GM03348 (cell line): ENCODE measurements at places on chromosomes 13 and 19.

DNA sequence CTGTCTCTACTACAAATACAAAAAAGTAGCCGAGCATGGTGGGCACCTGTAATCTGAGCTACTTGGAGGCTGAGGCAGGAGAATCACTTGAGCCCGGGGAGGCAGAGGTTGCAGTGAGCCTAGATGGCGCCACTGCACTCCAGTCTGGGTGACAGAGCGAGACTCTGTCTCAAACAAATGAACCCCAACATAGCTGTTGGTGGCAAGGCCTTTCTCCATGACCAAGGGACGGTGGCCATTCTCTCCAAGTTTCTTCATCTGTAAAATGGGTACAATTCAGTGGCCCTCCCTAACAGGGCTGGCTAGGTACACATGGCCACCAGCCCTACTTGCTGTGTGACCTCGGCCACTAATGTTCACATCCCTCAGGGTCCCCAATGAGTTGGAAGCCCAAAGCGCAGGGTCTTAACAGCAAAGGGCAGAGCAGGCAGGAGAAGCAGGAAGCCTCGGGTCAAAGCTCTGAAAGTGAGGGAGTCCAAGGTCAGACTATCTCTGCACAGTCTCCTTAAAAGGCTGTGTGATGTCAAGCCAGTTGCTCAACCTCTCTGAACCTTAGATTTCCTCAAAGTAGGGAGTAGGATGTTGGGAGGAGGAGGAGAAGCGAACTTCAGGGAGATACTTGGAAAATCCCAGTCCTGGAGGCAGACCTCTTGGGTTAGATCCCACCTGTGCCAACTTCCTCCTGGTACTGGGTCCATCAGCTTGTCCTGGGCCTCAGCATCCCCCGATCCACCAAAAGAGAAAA is 2.7 kb downstream of the JUND start:
- DNase-seq = no peak

- DNase-seq = no peak
These were observed 34.9 kb upstream of the SIAH3 start for GRCh38 chr13:45886466-45886865.

DNA sequence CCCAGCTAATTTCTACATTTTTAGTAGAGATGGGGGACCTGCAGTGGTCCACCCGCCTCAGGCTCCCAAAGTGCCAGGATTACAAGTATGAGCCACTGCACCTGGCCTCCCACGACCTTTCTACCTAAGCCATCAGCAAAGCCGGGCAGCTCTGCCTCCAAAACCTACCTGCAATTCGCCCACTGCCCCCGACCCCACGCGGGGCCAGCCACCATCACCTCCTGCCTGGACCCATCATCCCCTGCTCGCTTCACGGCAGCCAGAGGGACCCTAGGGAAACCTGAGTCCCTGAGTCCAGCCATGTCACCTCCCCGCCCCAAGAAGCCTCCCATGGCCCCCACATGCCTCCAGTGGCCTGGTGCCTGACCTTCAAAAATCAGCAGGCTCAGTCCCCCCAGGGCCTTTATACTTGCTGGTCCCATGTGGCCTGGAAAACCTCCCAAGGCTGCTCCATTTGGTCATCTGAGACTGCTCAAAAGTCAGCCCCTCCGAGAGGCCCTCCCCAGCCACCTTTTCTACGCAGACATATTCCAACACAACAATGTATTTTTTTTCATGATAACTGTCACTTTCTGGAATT is 12.1 kb downstream of the ERCC2 start:
- no peak for DNase-seq

GRCh38 chr13:112968910-112969691 is at the start of gene MCF2L:
MCF2L (plus strand) TSS chr13:112969214; CDS start chr13:112969380, 166 bp downstream.
- DNase-seq = peak; percentile 52

DNA sequence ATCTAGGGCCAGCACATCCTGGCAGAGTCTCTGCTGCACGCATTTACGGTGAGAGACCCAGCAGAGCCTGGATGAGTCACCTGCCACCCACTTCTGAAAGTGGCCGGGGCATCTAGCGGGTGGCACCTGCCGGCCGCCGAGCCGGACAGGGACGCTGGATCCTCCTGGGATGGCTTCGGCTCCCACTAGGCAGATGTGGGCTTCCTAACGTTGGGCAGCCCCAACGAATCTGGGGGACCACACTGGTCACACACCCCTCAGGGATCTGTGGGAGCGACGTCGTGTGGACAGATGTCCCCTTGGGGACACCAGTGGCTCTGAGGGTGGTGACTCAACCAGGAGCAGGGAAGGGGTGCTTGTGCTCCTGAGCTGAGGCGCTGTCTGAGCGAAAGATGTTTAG is 32.2 kb downstream of the TMEM255B start:
- no peak for DNase-seq

DNA sequence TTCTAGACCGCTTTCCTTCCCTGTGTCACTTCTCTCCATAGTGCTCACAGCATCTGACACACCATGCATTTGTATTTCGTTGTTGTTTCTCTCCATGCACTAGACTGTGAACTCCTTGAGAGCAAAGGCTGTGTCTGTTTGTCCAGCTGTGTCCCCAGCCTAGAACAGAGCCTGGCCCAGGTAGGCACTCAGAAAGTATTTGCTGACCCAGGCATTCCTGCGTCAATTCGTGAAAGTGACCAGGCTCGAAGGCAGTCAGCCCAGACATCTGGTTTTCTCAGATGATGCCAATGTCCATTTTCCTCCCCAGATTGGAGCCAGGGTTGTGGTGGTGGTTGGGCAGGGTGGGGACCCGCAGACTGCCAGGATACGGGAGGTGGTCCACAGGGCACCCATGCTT is 164.8 kb downstream of the ZNF536 start:
- no peak for DNase-seq

- DNase-seq = no peak
These were observed 5.9 kb upstream of the ZNF626 start for GRCh38 chr19:20667281-20667680.

GRCh38 chr13:90485436-90485835 is 862.1 kb upstream of the MIR17HG start:
- DNase-seq = peak; percentile 68

DNA sequence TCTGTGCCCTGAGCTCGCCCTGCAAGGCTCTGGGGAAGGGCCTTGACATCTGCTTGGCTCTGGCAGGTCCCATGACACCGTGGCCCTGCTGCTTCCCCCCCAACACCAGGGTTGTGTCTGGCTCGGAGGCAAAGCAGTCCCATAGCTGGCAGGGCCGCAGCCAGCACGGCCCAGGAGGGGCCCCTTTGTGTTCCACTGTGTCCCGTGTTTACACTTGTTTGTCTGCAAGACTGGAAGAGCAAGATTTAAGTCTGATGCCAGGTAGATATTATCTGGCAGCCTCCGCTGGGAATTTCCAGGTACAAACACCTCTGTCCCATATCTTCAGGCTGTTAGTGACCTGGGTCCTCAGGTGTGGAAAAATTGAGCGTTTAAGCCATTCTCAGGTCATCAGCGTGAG is 44.3 kb downstream of the MCF2L start:
- no peak for DNase-seq

- DNase-seq = no peak
These were observed 18.5 kb upstream of the ZNF331 start for GRCh38 chr19:53519446-53519845.

DNA sequence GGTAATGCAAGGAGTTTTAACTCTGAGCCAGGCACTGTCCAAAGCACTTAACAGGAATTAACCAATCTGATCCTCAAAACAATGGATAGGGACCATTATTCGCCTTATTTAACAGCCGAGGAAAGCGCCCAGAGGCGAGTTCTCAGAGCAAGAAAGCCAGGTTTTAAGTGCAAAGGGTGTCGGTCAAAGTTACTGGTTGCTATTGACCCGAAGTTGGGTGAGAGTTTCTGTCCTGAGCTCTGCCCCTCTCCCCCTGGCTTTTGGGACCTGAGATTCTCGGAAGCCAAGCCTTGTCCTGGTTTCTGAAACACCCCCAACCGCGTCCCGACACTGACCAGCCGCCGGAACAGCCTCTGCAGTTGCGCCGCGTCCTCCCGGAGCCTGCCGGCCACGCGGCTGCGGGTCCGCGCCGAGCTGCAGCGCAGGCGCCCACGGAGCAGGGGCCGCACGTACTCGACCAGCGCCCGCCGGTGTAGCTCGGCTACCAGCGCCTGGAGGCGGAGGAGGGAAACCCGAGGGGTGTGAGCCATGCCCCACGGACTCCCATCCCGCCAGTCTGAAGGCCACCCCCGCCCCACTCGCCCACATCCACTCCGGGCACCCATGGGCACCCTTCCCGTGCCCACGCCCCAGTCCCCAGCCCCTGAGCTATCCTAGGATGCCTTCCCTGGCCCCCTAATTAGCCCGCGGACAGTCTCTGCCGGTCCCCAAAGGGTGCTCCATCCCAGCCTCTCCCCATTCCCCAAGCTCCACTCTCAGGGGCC is 27.8 kb downstream of the EXOC3L2 start:
- DNase-seq = no peak

- no peak for DNase-seq
These were observed 767 bp downstream of the ETV2 start for GRCh38 chr19:35642312-35642711.

DNA sequence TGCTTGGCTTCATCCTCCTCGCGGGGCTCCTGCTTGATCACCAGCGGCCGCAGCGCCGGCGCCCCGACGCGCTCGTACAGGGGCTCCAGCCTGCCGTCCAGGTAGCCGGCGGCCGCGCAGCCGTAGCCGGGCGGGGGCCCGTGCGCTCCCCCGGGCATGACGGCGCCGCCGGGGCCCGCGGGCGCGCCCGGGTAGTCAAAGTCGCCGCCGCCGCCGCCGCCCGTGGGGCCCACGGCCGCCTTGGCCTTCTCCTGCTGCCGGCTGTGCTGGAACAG is 497 bp downstream of the CEBPA start:
- peak; percentile 23 for DNase-seq

- no peak for DNase-seq
These were observed 12.5 kb downstream of the ALG5 start for GRCh38 chr13:36986462-36987240.

GRCh38 chr19:8703223-8703622 is 4.6 kb upstream of the ACTL9 start:
- no peak for DNase-seq

DNA sequence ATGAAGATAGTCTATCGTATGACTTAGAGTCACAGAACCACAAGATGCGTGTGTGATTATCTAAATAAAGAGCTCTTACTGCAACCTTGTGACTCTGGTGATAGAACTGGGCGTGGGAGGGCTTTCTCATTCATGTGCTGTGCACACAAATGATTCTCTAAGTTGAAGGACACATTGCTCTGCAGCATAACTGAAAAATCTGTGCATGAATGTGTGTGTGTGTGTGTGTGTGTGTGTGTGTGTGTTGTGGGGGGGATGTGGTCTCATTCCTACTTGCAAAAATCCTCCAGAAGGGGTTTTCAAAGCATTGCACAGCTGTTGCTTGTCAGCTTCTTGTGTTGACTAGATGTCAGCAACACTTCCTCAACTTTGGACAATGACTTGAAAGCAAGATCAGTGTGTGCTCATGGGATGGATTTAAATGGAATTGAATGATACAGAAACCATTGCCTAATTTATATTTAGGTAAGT is 22.4 kb downstream of the LRCH1 start:
- DNase-seq = no peak

GRCh38 chr13:59728896-59729545 is 434.7 kb downstream of the DIAPH3 start:
- DNase-seq = no peak

DNA sequence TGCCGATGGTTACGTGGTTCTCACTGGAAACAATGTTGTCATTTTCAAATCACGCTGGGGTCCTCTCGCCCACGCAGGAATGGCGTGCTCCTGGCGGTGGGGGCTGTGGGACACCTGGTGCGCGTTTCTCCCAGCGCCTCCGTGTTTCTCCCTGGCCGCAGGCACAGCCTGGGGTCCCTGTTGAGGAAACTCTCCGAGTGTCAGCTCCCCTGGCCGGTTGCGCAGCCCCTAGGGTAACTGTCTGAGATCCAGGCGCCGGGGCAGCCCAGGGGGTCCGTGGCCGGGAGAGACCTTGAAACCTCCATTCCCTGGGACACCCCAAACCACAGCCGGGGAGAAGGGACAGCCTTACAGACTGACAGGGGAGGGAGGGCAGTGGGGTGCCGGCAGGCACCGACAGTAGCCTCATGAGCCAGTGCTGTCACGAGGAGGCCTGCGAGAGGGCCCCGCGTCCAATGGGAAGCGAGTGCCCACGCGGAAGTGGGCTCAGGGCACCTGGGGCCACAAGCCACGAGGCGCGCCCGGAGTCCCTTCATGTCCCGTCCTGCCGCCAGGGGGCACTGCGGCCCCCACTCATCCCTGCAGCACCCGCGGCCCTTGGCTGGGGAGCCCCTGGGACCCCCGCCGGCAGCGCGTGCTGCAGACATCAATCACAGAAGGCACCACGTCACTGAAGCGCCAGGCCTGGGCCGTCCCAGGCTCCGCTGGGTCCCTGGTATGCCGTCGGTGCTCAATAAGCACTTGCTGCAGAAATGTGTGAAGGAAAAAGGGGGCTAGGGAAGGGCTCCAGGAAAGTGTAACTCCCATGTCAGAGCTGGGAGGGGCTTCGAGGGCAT is 9.5 kb downstream of the ADAMTSL5 start:
- DNase-seq = peak; percentile 72

DNA sequence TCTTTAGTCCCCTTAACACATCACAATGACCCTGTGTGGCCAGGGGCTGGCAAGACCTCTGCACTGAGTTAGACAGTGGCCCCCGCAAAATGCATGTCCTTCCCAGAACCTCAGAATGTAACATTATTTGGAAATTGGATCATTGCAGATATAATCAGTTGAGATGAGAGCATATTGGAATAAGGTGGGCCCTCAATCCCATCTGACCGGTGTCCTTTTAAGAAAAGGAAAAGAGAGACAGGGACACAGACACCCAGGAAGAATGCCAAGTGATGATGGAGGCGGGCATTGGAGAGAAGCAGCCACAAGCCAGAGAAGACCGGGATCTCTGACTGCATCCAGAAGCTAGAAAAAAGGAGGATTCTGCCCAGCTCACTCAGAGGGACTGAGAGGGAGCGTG is 1.8 kb downstream of the FAM187B start:
- no peak for DNase-seq

DNA sequence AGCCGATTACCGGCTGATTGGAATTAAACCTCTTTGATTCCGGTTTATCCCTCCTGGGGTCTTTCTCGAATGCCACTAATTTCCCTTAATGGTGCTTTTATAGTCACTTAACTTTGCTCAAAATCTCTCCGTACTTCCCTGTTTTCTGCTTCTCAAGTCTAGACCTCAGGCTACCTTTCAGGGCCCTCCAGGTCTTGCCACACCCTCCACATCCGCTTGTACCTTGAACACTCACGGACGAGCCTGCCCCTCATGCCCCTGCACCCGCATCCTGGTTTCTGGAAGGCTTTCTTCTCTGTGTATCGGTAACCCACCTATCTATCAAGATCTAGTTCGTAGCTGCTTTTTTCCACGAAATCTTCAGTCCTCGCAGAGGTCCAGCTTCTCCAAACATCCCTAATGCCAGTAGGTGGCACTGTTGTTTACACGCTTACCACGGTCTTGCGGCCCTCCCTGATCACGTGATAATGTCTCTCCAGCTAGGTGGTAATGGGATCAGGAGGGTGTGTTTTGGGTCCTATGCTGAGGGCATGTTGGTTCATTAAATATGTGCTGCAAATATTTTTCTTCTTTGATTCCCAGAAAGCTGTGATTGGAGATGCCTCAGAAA is 13.8 kb downstream of the ATP12A start:
- no peak for DNase-seq

DNA sequence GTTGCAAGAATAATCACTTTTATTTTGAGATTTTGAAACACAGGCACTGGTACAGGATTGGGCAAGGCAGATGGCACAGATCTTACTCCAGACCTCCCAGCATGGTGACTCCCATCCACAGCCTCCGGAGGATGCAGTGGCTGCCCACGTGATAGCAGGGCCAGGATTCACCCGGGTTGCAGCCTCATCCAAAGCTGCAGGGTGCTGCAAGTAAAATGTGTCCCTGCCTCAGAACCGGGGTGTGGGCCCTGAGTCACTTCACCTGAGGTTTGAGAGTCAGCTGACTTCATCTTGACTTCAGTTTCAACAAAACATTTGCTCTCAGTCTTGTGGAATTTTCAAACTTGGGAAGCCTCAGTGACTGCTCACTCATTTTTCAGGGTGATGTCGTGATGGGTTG is 201.9 kb downstream of the FGF9 start:
- peak; percentile 40 for DNase-seq
